ENCODE measurements at places on chromosomes 16 and 17. TPM values are rescaled to one million over a fixed set of nuclear protein-coding genes. Genes with fewer than 3 reads are reported as not detected.

- no peaks in the 10 kb centered on the region for H3K36me3 ChIP-seq
- H3K4me3 ChIP-seq: no peak overlapping the region
These were observed 24.5 kb downstream of the STXBP4 start for GRCh38 chr17:54992797-54993639.

GRCh38 chr16:1379304-1380076, 27.8 kb downstream of the GNPTG start:
- peaks cover 1% of the 10 kb centered on the region for H3K36me3 ChIP-seq
- peak overlapping the region; percentile 83 for H3K4me3 ChIP-seq
- peak overlapping the region; percentile 46 for H3K27ac ChIP-seq
- peak; percentile 75 for DNase-seq

- DNase-seq: no peak
- H3K27ac ChIP-seq: no peak overlapping the region
- H3K36me3 ChIP-seq: no peaks in the 10 kb centered on the region
- H3K4me3 ChIP-seq: no peak overlapping the region
These were observed 257.3 kb downstream of the CA10 start for GRCh38 chr17:51901242-51901641.

GRCh38 chr17:57953219-57953618, 2.0 kb downstream of the CUEDC1 start:
- H3K4me1 ChIP-seq: peaks cover 49% of the 10 kb centered on the region
- no peak overlapping the region for H3K27ac ChIP-seq
- peaks cover 44% of the 10 kb centered on the region for H3K27me3 ChIP-seq
- H3K36me3 ChIP-seq: no peaks in the 10 kb centered on the region
- DNase-seq: no peak

DNA sequence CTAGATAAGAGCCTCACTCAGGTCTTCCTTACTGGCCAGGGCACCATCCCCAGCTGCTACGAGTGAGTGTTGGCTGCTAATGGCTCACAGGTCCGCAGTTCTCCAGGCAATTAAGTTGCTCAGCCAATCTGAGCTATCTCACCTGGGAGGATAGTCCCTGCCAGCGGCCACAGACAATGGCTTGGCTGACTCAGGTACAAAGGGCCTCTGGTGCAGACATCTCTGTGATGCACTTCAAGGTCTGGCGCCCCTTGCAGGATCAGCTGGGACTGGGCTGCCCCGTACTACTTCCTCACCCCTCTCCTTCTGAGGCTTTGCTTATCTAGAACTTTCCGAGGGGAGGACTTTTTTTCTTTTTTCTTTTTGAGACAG, 49.2 kb upstream of the EMP2 start:
- no peaks in the 10 kb centered on the region for H3K4me1 ChIP-seq
- DNase-seq: no peak
- no peaks in the 10 kb centered on the region for H3K36me3 ChIP-seq
- no peak overlapping the region for H3K27ac ChIP-seq
- H3K4me3 ChIP-seq: no peak overlapping the region
- H3K27me3 ChIP-seq: no peaks in the 10 kb centered on the region

DNA sequence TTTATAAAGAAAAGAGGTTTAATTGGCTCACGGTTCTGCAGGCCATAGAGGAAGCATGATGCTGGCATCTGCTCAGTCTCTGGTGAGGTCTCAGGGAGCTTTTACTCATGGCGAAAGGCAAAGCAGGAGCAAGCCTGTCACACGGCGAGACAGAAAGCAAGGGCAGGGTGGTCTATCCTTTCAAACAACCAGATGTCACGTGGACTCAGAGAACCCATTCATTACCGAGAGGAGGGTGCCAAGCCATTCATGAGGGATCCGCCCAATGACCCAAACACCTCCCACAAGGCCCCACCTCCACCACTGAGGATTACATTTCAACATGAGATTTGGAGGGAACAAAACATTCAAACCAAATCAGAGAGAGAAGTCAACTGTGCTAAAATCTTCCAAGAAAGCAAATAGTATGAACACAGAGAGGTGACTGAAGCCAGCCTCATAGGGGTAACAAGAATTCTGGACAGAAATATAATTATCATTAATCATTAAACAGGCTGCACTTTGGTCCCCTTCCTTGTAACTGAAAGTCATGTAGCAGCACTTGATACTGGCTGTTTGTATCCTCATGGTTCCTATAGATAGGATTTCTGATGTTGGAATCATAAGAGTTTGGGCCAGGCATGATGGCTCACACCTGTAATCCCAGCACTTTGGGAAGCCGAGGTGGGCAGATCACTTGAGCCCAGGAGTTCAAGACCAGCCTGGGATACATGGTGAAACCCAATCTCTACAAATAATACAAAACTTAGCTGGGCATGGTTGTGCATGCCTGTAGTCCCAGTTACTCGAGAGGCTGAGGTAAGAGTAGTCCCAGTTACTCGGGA, 52.5 kb upstream of the B4GALNT2 start:
- H3K4me3 ChIP-seq: no peak overlapping the region
- no peaks in the 10 kb centered on the region for H3K4me1 ChIP-seq
- H3K27ac ChIP-seq: no peak overlapping the region

DNA sequence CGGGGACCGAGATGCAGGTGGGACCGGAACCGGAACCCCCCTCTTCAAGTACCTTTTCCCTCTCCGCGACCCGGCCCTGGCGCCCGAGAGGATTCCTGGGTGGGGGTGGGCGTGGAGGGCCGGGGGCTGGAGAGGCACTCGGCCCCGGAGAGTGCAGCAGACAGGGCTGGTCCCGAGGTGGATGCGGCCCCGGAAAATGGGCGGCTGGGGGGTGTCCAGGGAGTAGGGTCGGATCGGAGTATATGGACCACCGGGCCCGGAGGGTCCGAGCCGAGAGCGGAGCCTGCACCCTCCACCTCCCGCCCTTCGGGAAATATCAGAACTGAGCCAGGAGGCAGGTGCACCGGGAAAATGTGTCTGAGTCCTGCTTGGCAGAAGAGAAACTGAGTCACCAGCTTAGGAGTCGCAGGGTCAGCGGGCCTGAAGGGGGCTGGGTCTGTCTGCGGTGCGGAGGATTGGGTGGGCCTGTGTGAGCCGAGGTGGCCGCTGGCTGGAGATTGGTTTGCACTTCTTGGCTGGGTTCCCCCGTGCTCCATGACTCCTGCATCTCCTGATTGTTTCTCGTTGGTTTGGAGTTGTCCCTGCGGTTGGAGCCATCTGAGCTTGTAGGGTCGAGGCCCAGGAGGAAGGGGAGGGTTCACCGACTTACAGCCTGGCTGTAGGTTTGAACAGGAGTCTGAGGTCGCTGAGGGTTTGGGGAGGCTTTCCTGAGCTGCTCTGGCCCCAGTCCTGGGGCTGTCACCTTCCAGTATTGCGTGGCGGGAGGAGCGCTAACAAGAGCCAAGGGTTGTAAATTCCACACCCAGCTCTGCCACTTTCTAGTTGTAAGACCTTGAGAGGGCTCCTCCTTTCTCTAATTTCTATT, 518 bp downstream of the SH2B1 start:
- DNase-seq: no peak
- peak overlapping the region; percentile 87 for H3K4me3 ChIP-seq
- H3K4me1 ChIP-seq: peaks cover 33% of the 10 kb centered on the region

- no peak for DNase-seq
- H3K27me3 ChIP-seq: no peaks in the 10 kb centered on the region
- no peak overlapping the region for H3K4me3 ChIP-seq
- no peak overlapping the region for H3K27ac ChIP-seq
- no peaks in the 10 kb centered on the region for H3K4me1 ChIP-seq
These were observed 20.1 kb upstream of the HYDIN start for GRCh38 chr16:71250461-71251235.

GRCh38 chr16:2852731-2853507, 5.1 kb downstream of the PRSS22 start:
- H3K4me1 ChIP-seq: peaks cover 6% of the 10 kb centered on the region
- H3K27ac ChIP-seq: no peak overlapping the region
- H3K36me3 ChIP-seq: peaks cover 8% of the 10 kb centered on the region
- H3K4me3 ChIP-seq: no peak overlapping the region
- no peak for DNase-seq
- H3K27me3 ChIP-seq: peaks cover 21% of the 10 kb centered on the region

GRCh38 chr16:56601325-56601724, 7.1 kb upstream of the MT2A start:
- no peak overlapping the region for H3K4me3 ChIP-seq
- H3K4me1 ChIP-seq: peaks cover 25% of the 10 kb centered on the region
- peaks cover 14% of the 10 kb centered on the region for H3K27me3 ChIP-seq
- DNase-seq: no peak

DNA sequence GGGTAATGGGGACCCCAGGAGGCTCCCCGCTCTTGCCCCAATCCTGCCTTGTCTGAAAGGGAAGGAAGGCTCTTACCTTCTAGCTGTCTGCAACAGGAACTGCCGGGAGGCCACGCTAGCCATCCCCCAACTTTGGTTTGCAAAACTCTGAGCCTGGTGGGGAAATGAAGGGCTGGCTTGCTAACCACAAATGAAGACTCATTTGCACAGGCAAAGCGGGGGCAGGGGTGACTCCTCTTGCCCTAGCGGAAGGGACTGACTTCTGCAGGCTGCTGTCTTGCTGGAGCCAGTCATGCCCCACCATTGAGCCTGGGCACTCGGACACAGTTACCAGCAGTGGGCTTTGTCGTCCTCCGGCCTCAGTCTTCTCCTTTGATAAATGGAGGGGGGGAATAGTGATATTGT, 52.6 kb downstream of the PLCG2 start:
- no peaks in the 10 kb centered on the region for H3K27me3 ChIP-seq
- peak; percentile 60 for DNase-seq
- no peak overlapping the region for H3K27ac ChIP-seq
- H3K4me1 ChIP-seq: peaks cover 16% of the 10 kb centered on the region
- no peaks in the 10 kb centered on the region for H3K36me3 ChIP-seq

- peak overlapping the region; percentile 93 for H3K27ac ChIP-seq
- peaks cover 82% of the 10 kb centered on the region for H3K4me1 ChIP-seq
- H3K36me3 ChIP-seq: peaks cover 4% of the 10 kb centered on the region
- no peaks in the 10 kb centered on the region for H3K27me3 ChIP-seq
These were observed 545 bp downstream of the ARHGAP17 start for GRCh38 chr16:25014500-25015147.

DNA sequence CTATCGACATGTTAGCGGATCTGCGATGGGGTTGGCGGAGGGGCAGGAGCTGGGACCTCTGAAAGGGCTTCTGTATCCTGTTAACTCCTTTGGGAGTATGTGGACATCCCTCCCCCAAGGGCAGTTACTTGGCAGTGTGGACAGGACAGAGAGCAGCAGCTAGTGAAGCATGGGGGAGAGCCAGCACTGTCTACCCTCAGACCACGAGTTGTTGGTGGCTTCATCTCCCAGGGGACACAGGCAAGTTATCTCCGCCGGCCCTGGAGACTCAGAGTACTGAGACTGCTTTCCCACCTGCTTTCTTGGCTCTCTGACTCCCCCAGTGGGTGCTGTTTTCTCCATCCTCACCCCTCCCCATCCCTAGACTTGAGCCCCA, 5.3 kb upstream of the GFAP start:
- peaks cover 16% of the 10 kb centered on the region for H3K27me3 ChIP-seq
- H3K4me1 ChIP-seq: peaks cover 11% of the 10 kb centered on the region
- no peak overlapping the region for H3K27ac ChIP-seq
- H3K4me3 ChIP-seq: no peak overlapping the region
- DNase-seq: no peak

- DNase-seq: no peak
- H3K27me3 ChIP-seq: peaks cover 35% of the 10 kb centered on the region
- H3K4me3 ChIP-seq: peak overlapping the region; percentile 47
- peaks cover 5% of the 10 kb centered on the region for H3K36me3 ChIP-seq
- H3K27ac ChIP-seq: no peak overlapping the region
These were observed 1.1 kb upstream of the XYLT1 start for GRCh38 chr16:17471719-17472461.

- no peak for DNase-seq
- peaks cover 11% of the 10 kb centered on the region for H3K4me1 ChIP-seq
- no peak overlapping the region for H3K27ac ChIP-seq
- peaks cover 6% of the 10 kb centered on the region for H3K36me3 ChIP-seq
- H3K27me3 ChIP-seq: no peaks in the 10 kb centered on the region
These were observed 32.7 kb downstream of the CMC2 start for GRCh38 chr16:80973991-80974390.

GRCh38 chr16:81629034-81629802, 149.9 kb upstream of the PLCG2 start:
- H3K36me3 ChIP-seq: no peaks in the 10 kb centered on the region

DNA sequence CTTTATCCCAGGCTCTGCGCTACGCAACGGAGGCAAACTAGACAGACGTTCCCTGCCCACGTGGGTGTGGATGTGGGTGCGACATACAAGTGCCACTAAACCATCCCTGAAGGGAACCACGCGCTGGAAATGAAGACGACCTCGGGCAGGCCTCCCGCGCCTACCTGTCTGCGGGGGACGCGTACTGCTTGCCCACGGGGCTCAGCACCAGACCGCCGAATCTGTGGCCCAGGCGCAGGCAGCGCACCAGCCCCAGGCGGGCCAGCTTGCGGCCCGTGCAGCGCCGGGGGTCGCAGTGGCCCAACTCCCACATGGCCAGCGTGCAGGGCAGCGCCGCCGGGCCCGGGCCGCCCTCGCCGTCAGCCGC, 480 bp downstream of the TSR3 start:
- DNase-seq: peak; percentile 16
- H3K27me3 ChIP-seq: no peaks in the 10 kb centered on the region
- no peaks in the 10 kb centered on the region for H3K36me3 ChIP-seq
- peaks cover 38% of the 10 kb centered on the region for H3K4me1 ChIP-seq
- H3K4me3 ChIP-seq: peak overlapping the region; percentile 94
- peak overlapping the region; percentile 81 for H3K27ac ChIP-seq

DNA sequence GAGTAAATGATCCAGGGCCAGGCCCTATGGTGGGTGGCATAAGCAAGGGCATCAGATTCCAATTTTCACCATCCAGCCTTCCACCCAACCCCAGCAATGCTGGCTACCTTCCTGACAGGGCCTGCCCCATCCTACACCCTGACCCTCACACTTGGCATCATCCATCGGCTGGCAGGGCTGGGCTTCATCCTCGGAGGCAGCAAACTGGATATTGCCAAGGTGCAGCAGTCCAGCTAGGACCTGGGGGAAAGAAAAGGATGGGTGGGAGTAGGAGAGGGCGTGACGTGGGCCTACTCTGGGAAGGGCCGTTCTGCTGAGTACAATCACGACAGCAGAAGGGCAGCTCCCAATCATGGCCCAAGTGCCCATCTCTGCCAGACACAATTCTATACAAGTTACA, 23.5 kb downstream of the MYO19 start:
- no peak for DNase-seq
- H3K27me3 ChIP-seq: no peaks in the 10 kb centered on the region
- no peak overlapping the region for H3K4me3 ChIP-seq
- H3K27ac ChIP-seq: no peak overlapping the region
- no peaks in the 10 kb centered on the region for H3K4me1 ChIP-seq
- peaks cover 4% of the 10 kb centered on the region for H3K36me3 ChIP-seq

DNA sequence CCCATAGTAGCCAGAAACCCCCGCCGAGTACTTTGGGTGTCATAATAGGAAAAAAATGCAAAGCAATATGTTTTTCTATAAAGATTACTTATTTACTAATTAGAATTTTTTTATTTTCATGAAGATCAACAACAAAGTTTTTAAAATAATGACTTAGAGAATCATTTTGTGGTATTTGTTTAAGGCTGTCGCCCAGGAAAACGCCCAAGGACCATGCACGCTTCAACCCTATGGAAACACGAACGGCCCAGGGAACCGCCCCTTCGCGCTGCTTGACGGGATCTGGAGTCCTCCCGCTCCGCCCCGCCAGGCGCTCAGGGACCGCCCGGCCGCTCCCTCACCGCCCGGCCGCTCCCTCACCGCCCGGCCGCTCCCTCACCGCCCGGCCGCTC, 408 bp upstream of the KPNA2 start:
- H3K4me1 ChIP-seq: peaks cover 20% of the 10 kb centered on the region
- H3K36me3 ChIP-seq: peaks cover 29% of the 10 kb centered on the region
- H3K4me3 ChIP-seq: peak overlapping the region; percentile 94
- H3K27me3 ChIP-seq: no peaks in the 10 kb centered on the region
- peak; percentile 94 for DNase-seq

The TBC1D3E gene
- not detected for total RNA-seq

The CES3 gene
- 11.5 TPM for total RNA-seq

The IGSF6 gene
- 0.26 TPM for total RNA-seq

The MYCBPAP gene
- total RNA-seq: 24.3 TPM

The RNF222 gene
- 0.07 TPM for total RNA-seq

Measured in activated T-cell treated with anti-CD3 and anti-CD28 coated beads, Interleukin-2, amount 50 U/mL, for 72 hours (primary cell).